ENCODE measurements at places on chromosomes 3 and 15. TPM values are rescaled to one million over a fixed set of nuclear protein-coding genes. Genes with fewer than 3 reads are reported as not detected.

- no peak for DNase-seq
Observed at GRCh38 chr3:11908981-11909698, 62.5 kb upstream of the TAMM41 start.

DNA sequence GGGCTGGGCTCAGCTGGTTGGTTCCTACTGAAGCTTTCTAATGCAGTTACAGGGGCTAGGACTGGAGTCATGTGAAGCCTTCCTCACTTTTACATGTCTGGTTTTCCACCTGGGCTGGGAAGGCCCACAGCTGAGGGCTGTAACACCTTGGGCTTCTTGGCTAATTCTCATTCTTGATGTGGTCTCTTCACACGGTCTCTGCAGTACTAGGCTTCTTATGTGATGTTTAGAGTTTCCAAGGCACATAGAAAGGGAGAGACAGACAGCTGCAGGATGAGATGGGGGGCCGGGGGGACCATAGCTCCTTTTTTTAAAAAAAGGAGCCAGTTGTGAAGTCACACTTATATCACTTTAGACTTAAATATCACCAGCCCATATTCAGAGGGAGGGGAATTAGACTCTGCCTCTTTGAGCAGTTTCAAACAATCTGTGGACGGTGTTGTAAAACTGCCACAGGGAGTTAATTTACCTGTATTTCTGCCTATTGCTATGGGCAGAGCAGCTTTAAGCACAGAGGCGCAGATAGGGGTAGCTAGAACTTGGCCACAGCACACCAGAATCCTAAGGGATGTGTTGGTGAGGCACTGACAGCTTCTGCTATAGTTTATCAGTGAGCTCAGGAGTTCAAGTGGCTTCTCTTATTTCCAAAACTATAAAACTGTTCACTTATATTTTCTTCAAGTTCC, 46.7 kb downstream of the NKIRAS1 start:
- no peak for DNase-seq

GPR15 gene
- 0.17 TPM for total RNA-seq

COL6A5 gene
- total RNA-seq = not detected

DNA sequence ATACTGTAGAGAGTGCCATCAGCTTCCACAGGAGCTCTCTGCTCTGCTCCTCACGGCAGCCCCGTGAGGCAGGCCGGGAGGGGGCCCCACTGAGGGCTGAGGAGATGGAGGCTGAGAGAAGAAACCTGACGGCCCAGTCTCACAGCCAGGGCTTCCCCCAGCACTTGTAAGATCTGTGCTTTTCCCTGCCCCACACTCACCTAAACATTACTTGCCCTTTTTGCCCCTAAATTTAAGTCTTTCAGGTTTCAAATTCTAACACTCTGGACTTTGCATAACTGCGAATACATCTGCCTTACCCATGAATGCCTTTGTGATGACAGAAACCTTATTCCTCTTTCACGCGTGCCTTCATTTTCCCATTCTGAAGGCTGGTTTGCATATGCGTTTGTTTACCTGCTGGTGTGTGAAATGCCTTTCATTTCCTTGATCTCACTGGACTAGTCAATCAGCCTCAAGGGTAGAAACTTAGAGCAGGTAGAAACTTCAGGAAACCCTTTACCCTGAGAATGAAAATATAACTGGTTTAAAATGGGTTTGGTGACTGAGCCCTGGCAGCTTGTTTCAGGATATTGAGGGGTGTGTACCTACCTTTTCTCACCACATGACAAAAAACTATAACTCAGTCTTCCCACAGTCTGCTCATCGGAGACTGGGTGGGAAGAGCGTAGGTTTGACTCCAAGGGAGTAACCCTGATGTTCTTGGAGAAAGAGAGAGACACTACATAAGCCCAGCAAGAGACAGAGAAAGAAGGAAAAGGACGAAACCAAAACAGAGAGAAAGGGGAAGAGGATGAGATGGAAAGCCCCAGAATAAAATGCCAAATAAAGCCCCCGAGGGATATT, 20.1 kb downstream of the SLC12A8 start:
- no peak for DNase-seq

GRCh38 chr3:6679510-6679909, 181.4 kb upstream of the GRM7 start:
- DNase-seq = no peak

GCSAM gene
- total RNA-seq = 0.37 TPM

DNA sequence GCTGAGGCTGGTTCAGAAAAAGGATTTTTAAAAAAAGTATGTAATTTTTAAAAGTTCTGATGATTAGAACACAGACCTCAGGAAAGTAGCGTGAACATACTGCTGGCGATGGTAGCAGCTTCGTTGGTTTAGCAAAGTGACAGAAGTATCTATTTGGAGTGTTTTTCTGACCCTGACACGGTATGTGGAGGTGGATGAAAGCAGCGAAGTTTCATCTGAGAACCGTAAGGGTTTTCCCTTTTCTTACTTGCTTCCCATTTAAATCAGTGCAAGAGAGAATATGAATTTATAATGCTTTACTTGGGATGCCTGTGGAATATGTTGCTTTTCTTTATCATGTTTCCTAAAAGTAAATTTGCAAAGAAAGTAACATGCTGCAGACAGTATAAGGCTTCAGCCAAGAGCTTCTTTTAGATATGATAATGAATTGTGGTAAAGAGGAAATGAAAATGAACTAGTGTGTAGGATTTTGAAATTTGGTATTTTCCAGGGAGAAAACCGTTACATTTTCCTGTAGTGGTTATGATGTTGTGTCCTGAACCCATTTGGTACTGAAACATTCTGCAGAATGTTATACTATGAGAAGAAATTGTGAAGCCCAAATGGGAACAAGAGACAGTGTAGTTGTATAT, 3.9 kb downstream of the CHST2 start:
- no peak for DNase-seq

SLC15A2 gene
- 18.8 TPM for total RNA-seq

GRCh38 chr15:88652456-88653199, 13.8 kb downstream of the ISG20 start:
- no peak for DNase-seq

PCSK6 gene
- total RNA-seq = 15.0 TPM

- DNase-seq = no peak
Observed at GRCh38 chr3:147919496-147919895, 510.3 kb downstream of the ZIC1 start.

DNA sequence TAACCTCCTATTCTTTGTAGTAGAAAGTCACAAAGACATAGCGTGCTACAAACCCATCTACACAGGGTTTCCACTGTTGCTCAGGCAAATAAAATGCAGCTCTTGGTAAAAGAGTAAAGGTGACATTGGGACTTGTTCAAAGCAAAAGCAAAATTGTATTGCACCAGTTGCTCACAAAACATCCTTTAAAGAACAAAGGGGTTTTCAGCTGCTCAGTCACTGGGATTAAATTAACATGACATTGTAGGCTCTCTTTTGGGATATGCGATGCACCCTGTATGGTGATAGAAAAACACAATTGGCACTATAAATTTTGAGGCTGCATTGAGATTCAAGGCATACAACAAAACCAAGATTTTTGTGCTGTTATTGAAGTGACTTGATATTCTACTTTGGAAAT, 447.3 kb upstream of the CNTN3 start:
- no peak for DNase-seq

TRAT1 gene
- total RNA-seq = 0.78 TPM

DNA sequence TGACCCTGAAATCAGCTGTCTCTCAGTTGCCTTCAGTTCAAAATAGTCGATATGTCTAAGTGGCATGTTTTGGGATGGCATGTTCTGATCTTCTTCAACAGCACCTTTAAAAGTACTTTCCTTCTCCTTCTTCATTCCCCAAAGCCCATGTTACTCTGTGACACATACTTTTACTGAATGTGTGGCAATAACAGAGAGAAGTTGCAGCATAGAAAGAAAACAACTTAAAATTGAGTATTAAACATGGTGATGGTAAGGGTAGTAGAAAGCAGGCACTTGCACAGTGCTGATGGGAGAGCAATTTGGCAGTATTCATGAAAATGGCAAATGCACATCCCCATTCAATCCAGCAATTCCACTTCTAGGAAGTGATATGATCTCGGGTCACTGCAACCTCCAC, 12.3 kb upstream of the ULK4 start:
- no peak for DNase-seq

GRCh38 chr3:110697961-110698360, 373.7 kb upstream of the NECTIN3 start:
- DNase-seq = no peak

RAB43 gene
- 36.2 TPM for total RNA-seq

FBN1 gene
- 57.6 TPM for total RNA-seq

DNA sequence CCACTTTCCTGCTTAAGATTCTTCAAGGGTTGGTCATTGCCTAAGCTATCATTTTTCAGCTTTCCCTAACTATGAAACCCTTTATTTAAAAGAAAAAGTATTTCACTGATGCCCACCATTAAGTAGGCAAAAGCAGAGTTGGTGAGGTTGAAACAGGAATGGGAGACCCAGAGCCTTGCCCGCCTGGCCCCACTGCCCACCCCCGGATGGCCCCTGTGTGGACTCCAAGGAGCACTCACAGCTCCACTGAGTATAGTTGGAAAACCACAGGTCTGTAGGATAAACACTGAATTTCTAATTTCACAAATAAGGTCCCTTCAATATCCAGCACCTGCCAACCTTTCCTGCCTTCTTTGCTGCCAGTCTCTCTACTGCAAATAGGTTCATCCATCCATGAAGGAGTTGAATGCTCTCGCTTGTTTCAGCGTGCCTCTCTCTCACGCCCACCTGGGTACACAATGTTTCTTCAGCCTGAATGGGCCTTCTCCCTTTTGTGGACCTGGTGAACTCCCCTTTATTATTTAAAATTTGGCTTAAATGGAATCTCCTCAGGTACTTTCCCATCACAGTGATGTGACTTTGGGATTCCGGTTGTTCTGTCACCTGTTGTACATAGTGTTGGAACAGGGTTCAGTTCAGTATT, 8.7 kb upstream of the ACAP2 start:
- DNase-seq = no peak

- DNase-seq = no peak
Observed at GRCh38 chr15:29612096-29612495, 210.2 kb downstream of the TJP1 start.

GRCh38 chr3:45830121-45830520, 11.8 kb downstream of the LZTFL1 start:
- no peak for DNase-seq

DNA sequence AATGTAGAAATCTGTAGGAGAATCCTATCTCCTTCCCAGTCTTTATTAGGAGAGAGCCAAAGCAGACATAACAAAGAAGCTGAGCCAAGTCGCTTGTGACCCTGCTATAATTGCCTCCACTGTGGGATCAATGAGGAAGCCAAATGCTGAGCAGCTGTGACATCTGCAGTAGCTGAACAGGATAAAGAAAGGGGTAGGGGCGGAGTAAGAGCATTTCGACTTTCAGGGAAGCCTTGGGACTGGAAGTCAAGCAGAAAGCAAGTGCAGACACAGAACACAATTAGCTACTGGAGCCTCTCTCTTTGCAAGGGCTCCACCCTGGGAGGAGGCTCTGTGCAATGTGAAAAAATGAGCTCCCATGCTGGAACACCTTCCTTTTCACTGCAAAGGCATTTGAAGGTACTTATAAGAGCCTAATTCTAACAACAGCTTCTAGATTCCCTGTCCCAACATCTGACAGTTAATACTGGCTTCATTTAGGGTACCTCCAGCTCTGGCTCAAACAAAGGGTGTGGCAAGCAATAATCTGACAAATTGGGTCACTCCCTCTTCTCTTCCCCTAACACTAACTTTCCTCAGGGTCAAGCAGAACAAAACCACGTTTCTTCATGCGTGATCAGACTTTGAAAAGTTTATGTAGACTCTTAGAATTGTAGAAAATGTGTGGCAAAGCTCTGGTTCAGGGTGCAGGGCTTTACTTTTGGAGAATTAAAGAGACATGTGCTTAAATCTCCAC, 166.4 kb downstream of the CADPS start:
- no peak for DNase-seq

DNA sequence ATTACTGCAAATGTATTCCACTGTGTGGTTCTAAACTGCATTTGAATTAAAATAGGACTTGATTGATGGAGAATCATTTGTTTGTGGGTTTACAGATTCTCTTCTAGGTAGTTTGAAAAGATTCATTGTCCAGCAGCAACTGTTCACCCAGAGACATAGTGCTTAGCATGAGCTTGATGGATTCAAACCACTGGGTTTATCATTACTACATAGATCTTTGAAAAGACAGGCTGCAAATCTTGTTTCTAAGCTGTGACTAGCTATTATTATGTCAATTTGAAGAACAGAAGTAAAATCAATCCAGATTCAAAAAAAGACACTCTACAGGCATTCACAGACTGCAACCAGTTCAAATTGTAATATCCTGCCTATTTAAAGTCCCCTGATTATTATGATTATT, 49.8 kb downstream of the MBNL1 start:
- DNase-seq = no peak

DNA sequence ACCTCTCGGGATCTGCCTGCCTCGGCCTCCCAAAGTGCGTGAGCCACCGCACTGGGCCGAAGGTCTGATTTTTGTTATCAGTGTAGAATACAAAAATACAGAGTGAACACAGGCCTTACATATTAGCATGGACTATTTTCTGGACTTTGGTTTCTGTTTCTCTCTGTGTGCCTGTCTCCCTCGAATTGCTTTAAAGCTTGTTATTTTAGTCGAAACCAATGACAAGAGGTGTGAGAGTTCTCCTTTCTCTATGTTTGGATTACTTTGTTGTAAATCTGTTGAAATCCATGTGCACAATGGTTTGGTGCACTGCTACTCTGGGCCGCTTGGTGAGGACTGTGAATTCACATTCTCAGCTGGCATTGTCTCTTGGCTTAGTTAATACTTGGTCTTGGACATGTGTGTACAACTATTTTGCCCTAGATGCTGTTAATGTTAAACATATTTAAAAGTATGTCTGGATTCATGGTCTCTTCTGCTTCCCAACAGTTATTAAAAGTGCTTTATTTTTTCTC, 23.9 kb downstream of the MED12L start:
- no peak for DNase-seq

GRCh38 chr3:51813539-51813938, 34.5 kb upstream of the IQCF6 start:
- DNase-seq = no peak

- DNase-seq = no peak
Observed at GRCh38 chr3:48128774-48129173, 59.4 kb downstream of the CDC25A start.

DNA sequence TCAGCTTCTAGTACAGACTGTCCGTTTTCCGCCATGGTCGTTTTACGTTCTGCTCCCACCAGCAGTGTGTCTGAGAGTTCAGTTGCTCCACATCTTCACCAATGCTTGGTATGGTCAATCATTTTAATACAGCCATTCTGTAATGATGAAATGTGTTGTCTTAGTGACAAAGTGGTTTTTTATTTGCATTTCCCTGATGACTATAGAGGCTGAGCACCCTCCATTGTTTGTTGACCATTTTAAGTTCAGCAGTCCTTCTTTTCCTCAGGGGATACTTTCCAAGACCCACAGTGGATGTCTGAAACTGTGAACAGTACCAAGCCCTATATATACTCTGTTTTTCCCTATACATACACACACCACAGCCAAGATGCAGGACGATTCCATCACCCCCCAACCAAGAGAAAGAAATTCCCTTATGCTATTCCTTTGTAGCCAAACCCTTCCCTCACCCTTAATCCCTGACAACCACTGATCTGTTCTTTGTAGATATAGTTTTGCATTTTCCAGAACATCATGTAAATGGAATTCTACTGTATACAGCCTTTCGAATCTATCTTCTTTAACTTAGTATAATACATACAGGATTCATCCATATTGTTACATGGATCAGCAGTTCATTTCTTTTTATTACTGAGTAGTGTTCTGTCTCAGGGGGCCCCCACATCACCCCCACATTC, 55.9 kb downstream of the C3orf20 start:
- no peak for DNase-seq

Measured in mucosa of gallbladder (tissue), 1 donor.